AG04449 (cell line): ENCODE measurements at places on chromosomes 11 and 22.

- DNase-seq: no peak
Measured at GRCh38 chr11:44804449-44805437, 78.0 kb downstream of the TSPAN18 start.

- no peak for DNase-seq
Measured at GRCh38 chr11:93082900-93083299, 113.4 kb downstream of the MTNR1B start.

- no peak for DNase-seq
Measured at GRCh38 chr11:34308913-34309585, 48.8 kb downstream of the ABTB2 start.

DNA sequence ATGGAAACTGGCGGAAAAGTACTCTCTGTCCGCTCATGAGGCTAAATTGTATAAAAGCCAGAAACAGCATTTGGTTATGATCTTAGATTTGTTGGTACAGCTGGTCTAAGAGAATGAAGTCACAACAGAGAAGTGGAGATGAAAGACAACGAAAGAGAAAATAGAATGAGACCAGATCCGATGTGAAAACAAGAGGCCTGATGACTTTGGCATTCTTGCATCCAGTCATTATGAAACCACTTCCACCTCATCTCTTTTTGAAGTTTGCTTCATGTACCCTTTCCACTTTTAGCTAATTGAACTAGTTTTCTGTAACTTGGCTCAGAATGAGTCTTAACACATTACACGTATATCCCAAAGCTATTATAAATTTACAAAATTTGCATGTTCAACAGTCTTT lies 1431.7 kb downstream of the LRRC4C start:
- no peak for DNase-seq

DNA sequence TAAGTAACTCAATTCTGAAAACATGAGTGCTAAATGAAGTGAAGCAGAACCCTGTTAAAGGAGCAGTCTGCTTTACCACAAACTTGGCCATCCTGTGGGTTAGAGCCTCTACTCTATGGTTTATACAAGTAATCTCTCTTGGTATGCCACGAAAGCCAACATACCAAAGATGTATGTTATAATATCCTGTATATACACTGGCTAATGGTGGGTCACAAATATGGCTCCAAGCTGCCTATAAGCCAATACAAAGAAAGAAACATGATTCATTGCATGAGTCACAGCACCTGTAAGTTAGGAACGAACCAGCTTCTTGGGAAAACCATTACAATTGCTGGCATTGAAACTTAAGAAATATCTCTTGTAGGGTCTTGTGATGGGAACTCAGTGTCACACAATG lies 16.1 kb downstream of the XRRA1 start:
- no peak for DNase-seq

- no peak for DNase-seq
Measured at GRCh38 chr22:25763239-25763777, 21.3 kb downstream of the MYO18B start.
